ENCODE measurements at places on chromosomes 2 and 18.

DNA sequence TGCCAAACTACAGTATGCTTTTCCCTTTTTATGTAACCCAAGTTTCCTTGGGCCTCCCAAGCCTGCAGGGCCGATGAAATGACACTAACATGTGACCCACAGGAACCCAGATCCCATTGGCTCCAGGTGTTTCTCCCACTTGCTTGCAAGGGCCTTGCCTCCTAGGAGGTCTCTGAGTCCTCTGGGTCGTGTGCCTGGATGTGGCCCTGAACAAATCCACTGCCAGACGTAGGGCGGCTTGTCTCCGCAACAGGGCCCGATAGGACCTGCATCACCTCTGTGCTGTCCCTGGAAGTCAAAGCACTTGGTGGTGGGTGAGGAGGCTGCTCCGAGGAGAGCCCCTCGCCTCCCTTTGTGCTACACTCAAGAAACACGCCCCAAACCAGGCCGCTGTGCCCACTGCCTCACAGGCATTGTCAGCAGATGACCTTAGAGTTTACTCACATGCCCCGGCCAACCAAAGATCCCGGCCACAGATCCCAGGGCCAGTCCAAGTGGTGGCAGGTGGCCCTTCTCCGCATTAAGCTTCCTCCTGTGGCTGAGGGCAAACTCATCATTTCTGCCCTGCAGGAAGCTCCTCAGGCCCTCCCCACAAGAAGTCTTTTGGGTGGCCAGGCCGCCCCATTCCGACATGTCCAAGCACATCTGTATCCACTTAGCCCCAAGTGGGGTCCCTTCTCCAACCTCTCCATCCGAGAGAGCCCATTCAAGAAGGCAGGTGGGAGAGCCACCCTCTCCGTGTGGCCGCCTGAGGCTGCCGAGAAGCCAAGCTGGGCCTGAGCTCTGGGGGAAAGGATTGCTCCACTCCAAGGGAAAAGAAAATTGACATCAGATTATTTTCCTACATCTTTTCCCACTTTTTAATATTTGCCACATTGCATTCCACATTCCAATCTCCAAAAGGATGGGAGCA is 76.7 kb downstream of the GFPT1 start:
- no peak for DNase-seq

DNA sequence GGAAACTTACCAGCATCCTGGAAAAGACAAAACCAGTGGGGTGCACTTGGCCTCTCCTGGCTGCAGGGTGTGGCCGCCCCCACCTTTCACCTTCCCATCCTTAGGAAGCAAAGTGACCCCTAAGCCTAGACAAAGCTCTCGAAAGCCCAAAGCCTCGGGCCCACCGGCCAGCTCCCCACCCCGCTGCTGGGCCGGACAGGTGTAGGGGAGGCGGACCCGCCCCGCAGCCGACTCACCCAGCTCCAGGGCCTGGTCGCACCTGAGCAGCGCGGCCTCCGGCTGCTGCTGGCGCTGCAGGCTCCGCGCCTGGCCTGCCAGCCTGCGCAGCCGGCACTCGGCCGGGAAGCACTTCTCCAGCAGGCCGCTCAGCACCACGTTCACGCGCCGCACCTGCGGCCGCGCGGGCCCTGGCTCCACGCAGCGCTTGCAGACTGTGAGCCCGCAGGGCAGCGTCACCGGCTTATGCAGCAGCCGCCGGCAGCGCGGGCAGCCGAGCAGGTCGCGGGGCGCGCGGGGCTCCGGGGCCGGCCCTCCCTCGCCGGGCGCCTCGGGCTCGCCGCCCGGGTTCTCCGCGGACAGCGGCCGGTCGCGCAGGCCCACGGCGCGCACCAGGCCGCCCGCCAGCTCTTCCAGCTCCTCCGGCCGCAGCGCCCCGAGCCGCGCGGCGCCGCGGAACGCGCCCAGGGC is 979 bp downstream of the LONRF2 start:
- DNase-seq, result peak; percentile 36

GRCh38 chr2:65434592-65435241 is 2.3 kb upstream of the SPRED2 start:
- no peak for DNase-seq

GRCh38 chr2:85183076-85183475 is 49.9 kb downstream of the TCF7L1 start:
- DNase-seq, result no peak
